ENCODE measurements at places on chromosomes 6 and 20.

DNA sequence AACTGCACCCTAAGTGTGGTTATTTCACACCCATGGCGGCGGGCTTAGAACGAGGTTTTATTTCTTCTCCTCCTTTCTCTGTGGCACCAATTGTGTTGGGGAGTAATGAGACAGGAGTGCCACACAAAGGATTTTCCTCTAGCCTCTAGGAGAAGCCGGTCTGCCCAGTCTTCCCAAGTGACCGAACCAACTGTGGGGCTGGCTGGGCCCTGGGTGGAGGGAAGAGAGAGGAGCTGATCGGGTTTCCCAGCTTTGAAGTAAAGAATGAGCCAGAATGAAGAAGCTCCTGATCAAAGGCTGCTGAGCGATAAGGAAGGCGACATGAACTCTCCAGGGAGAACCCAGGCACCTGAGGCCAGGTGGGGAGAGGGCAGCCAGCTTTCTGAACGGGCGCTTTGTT lies 616.0 kb upstream of the BTBD3 start:
- H3K27me3 ChIP-seq = peaks cover 3% of the 10 kb centered on the region
- H3K27ac ChIP-seq = no peak overlapping the region
- DNase-seq = no peak
- H3K4me1 ChIP-seq = peaks cover 18% of the 10 kb centered on the region
- H3K36me3 ChIP-seq = no peaks in the 10 kb centered on the region

- no peak for DNase-seq
- no peak overlapping the region for H3K4me3 ChIP-seq
- no peak overlapping the region for H3K27ac ChIP-seq
- no peaks in the 10 kb centered on the region for H3K36me3 ChIP-seq
- H3K27me3 ChIP-seq = peaks cover 27% of the 10 kb centered on the region
Observed at GRCh38 chr20:22453244-22454080, 130.9 kb downstream of the FOXA2 start.

DNA sequence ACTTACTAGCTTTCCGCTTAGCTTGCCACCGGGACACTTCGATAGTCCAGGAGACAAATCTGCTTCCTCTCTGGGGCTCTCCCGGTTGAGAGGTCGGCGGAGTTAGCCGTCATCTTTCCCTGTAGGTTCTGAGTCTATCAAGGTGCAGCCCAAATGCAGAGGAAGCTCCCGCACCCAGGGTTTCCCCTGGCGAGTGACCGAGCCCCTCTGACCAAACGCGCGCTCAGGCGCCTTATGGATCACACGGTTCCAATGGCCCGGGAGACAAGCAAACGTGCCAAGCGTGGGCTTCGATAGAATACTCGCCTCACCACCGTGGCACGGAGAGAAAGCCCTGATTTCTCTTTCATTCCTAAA lies 15.8 kb upstream of the FOXC1 start:
- H3K4me1 ChIP-seq = peaks cover 39% of the 10 kb centered on the region
- DNase-seq = no peak
- no peaks in the 10 kb centered on the region for H3K36me3 ChIP-seq
- peaks cover 24% of the 10 kb centered on the region for H3K27me3 ChIP-seq

DNA sequence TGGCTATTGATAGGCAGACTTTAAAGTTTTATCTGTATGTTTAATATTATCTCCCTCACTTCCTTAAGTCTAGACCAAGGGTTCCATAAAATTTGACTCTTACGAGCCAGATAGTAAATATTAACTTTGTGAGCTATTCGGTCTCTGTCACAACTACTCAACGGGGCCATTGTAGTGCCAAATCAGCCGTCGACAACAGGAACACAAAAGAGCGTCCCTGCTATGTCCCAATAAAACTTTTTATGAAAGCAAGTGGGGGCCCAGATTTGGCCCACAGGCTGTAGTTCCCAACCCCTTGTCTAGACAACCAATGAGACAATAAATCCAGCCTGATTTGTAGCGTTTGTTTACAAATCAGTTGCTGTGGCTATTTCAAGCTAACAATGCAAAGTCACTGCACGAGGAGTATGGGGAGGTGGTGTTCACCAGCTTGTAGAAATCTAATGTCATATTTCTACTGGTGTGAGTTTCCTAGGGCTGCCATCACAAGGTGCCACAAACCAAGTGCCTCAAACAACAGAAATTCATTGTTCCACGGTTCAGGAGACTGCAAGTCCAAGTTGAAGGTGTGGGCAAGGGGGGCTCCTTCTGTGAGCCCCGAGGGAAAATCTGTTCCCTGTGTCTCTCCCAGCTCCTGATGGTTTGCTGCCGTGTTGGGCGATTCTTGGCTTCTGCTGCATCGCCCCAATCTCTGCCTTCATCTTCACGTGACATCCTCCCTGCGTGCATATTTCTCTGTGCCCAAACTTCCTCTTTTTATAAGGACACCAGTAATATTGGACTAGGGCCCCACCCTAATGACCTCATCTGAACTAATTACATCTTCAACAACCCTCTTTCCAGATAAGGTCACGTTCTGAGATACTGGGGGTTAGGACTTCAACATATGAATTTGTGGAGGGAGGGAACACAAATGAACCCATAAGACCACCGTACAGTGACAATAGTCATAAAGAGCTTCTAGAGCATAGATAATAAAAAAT lies 356.0 kb upstream of the JARID2 start:
- no peak for DNase-seq
- peaks cover 26% of the 10 kb centered on the region for H3K4me1 ChIP-seq
- H3K27me3 ChIP-seq = peaks cover 19% of the 10 kb centered on the region
- H3K4me3 ChIP-seq = no peak overlapping the region
- H3K27ac ChIP-seq = no peak overlapping the region
- peaks cover 4% of the 10 kb centered on the region for H3K36me3 ChIP-seq

GRCh38 chr20:60921022-60921622 lies 330.9 kb upstream of the CDH4 start:
- peak; percentile 86 for DNase-seq
- no peak overlapping the region for H3K4me3 ChIP-seq
- no peak overlapping the region for H3K27ac ChIP-seq
- H3K4me1 ChIP-seq = no peaks in the 10 kb centered on the region
- no peaks in the 10 kb centered on the region for H3K36me3 ChIP-seq

DNA sequence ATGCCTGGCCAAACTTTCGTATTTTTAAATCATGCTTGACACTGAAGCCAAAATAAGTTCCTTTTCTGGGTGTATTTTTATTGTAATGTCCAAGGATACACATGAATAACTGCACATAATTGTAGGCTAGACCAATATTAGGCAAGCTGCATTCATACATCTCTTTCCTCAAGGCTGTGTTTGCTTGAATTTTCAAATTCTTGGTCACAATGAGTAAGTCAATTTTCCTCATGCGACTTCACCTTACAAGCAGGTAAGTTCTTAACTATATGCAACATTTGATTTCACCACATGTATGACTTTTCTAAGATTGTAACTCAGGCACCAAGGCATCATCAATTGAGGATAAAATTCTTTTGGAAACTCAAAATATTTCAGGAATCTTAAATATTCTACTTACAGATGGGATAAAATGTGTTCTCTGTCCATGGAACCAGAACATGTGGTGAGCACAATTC lies 112.4 kb upstream of the ZNF217 start:
- DNase-seq = no peak
- H3K27ac ChIP-seq = peak overlapping the region; percentile 98
- H3K4me3 ChIP-seq = no peak overlapping the region
- H3K4me1 ChIP-seq = peaks cover 32% of the 10 kb centered on the region
- H3K36me3 ChIP-seq = no peaks in the 10 kb centered on the region

Measured in nephron progenitor cell (in vitro differentiated cells).